ENCODE measurements at places on chromosomes 1 and 21.
A peak's percentile ranks its signal among the peaks of the same experiment; 100 is the strongest.

DNA sequence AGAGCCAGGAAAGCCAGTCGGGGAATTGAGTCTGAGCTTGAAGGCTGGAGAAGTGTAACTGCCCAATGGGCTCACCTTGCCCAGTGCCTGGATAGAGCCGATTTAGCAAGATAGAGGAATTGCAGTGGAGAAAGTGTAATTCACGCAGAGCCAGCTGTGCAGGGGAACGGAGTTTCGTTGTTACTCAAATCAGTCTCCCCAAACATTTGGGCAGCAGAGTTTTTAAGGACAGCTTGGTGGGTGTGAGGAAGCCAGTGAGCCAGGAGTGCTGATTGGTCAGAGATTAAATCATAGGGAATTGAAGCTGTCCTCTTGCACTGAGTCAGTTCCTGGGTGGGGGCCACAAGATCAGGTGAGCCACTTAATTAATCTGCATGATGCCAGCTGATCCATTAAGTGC is 28.4 kb upstream of the NLRP3 start:
- no peak for DNase-seq

GRCh38 chr21:40474513-40474912 is 372.4 kb downstream of the DSCAM start:
- no peak for DNase-seq

DNA sequence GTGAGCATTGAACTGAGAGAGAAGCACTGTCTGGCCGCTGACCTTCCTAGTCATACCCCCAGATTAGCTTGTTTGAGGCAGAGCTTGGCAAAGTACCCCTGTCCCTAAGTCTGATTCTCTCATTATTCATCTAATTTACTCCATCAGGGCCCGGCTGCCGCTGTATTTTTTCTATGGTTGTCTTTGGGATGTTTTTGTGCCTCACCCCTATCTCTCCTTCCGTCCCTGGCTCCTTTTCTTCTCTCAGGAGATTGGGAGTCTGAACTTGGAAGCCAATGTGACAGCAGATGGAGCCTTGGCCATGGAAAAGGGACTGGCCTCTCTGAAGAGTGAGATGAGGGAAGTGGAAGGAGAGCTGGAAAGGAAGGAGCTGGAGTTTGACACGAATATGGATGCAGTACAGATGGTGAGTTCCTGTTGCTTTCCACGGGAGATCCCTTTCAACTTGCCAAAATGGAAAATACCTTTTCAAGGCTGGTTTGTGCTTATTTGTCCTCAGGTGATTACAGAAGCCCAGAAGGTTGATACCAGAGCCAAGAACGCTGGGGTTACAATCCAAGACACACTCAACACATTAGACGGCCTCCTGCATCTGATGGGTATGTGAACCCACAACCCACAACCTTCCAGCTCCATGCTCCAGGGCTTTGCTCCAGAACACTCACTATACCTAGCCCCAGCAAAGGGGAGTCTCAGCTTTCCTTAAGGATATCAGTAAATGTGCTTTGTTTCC is 53.9 kb downstream of the LAMC2 start:
- DNase-seq = no peak

DNA sequence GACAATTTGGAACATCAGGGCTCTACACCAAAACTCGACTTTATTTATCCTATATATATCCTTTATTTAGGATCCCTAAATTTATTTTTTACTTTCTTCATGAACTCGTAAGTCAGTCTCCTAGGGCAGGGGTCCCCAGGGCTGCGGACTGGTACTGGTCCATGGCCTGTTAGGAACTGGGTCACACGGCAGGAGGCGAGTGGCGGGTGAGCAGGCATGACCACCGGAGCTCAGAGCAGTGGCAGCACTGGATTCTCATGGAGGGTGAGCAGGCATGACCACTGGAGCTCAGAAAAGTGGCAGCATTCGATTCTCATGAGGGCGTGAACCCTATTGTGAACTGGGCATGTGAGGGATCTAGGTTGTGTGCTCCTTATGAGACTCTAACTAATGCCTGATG is 427.0 kb downstream of the SMYD3 start:
- DNase-seq = no peak

- DNase-seq = no peak
Observed at GRCh38 chr1:84975035-84975434, 21.9 kb downstream of the MCOLN2 start.

DNA sequence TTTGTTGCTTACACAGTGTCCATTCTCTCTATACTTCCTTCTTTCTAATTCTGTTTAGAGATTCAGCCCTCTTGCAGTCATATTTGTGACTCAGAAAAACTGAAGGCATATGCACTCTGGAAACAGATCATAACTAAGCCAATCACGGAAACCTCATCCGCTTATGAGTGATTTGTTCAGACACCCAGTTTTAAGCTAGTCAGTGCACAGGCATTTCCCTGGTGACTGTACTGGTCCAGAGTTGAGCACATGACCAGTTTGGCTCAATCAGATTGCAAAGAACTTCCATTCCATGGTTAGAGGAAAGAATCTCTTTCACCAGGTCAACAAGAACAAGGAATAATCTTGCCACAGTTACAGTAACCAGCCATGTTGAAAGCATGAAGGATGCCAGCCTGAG is 69.2 kb upstream of the SGIP1 start:
- no peak for DNase-seq

DNA sequence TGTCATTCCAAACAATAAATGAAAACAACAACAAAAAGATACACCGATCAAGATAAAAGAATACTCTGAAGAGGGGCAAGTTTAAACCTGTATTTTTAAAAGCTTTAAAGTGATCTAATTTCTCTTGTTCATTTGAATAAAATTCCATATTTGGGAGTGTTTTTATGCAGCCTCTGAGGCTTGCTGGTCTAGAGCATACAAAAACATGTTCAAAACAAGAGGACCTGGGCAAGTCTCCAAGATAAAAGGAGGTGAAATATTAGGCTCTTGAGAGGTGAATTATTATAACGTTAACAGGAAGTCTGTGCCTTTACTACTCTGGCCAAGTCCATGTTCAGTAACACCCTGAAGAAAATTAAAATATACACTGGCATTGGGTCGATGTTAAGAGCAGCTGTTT is 20.1 kb downstream of the URB1 start:
- DNase-seq = no peak

DNA sequence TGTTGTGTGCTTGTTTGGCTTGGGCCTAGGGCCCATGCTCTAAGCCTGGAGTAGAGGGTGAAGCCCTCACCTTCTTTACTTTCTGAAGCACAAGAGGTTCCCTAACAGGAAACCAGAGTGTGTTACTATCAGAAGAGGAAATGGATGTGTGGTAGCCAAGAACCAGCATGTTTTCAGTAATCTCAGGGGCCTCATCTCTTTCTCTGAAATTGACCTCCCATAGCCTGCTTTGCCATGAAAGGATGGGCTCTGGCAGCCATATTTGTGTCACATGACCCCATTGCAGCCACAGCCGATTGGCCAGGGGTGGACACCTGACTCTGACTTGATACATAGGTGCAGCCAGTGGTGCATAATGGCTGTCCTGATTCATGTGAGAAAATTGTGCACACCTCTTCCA is 18.6 kb downstream of the A3GALT2 start:
- peak; percentile 35 for DNase-seq

DNA sequence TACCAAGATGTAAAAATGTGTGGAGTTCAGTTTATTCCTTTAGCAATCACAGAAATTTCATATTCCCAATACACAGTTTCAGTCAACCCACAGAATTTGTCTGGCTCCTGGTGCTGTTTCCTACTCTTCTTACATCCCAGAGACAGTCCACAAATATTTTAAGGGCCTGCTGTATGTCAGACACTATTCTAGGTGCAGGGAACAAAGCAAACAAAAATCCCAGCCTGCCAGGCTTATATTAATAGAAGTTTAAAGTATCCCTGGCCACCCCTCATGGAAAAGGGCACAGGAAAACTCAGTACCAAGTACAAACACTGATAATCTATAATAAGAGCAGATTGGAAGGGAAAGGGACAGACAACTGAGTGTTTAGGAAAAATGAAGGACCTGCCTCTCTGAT is 194.8 kb downstream of the ZP4 start:
- no peak for DNase-seq

- peak; percentile 40 for DNase-seq
Observed at GRCh38 chr21:25456672-25457071, 150.6 kb downstream of the MRPL39 start.

GRCh38 chr1:39409055-39409816 is 82.2 kb upstream of the BMP8A start:
- no peak for DNase-seq

DNA sequence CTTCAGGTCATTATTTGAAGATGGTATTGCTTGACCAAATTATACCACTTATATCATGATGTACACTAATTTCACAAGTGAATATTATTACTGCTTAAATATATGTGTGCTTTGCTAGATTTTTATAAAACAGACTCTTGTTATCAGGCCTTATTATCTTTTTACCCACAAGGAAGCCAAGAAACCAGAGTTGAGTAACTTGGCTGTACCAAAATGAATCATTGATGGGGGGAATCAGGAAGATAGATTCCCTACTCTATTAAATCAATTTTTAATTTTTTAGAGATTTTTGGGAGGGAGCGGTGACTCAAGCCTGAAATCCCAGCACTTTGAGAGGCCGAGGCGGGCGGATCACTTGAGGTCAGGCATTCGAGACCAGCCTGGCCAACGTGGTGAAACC is 16.0 kb upstream of the SCCPDH start:
- no peak for DNase-seq

- DNase-seq = no peak
Observed at GRCh38 chr1:225508538-225509375, 80.9 kb upstream of the LBR start.

Measured in T-helper 2 cell treated with Interferon-gamma antibody and Interleukin-4, amounts not matched to agents 5 μg/mL and 100 μg/mL, for 36 hours (primary cell).